M059J (cell line): ENCODE measurements at places on chromosomes 4 and X. TPM values are rescaled to one million over a fixed set of nuclear protein-coding genes. Genes with fewer than 3 reads are reported as not detected.
A peak's percentile ranks its signal among the peaks of the same experiment; 100 is the strongest.

The KDM5C gene
- total RNA-seq: 75.3 and 94.5 TPM in 2 replicates

DNA sequence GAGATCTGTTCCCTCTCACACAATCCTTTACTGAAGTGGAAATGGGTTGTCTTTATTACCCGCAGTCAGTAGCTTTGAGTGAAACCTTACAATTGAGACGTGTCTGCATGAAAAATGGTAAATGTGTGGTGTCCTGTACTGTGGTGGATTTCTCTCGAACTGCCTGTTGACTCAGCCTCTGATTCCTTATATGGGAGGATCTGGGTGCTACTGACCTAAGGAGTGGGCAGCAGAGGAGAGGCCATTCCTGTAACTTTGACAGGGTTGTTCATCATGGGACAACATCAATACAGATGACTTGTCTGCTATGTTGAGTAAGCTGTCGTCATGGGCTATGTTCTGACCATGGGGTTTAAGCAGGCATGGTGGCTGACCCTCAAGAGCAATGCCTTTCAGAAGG, 159.6 kb upstream of the WDR1 start:
- peak; percentile 65 for DNase-seq

GRCh38 chr4:52037689-52038102, 403 bp downstream of the SGCB start:
- peak; percentile 24 for DNase-seq

- no peak for DNase-seq
Observed at GRCh38 chrX:152202886-152203285, 64.5 kb upstream of the MAGEA10 start.

GRCh38 chr4:114021451-114021850, 42.0 kb upstream of the ARSJ start:
- no peak for DNase-seq

The MXRA5 gene
- 2.8 and 5.5 TPM in 2 replicates for total RNA-seq

The TMEM47 gene
- 34.7 and 52.1 TPM in 2 replicates for total RNA-seq

The HDX gene
- 4.3 and 6.3 TPM in 2 replicates for total RNA-seq

The ASMTL gene
- total RNA-seq: 6.3 and 7.2 TPM in 2 replicates

DNA sequence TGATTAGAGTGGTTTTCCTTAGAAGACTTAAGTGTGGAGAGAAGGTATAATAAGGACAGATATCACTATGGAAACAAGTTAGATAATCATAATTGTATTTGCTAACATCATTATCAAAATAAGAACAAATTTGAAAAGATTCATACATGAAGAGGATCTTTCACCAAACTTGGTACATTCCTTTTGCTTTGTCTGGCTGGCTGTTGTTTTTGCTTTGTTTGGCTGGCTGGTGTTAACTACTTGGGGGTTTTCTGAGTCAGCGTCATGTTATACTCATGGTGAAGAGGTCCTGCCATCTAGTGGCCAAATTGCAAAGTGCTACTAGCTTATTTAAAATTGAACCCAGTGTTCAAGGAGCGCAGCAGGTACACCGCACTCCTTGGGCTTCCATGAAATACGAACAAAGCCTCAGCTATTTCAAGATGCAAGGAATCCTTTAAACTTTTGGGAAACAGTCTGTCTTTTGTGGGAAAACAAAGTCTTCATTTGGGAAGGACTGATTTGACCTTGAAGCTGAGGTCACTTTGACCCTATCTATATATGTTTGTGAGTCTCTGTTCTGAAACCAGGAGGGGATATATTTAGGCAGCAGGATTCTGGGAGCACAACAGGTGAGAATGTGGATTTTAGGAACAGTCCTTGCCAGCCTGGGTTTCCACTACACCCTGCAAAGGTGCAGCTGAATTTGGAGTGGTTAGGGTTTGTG, 129.7 kb downstream of the PLS3 start:
- DNase-seq: peak; percentile 86

DNA sequence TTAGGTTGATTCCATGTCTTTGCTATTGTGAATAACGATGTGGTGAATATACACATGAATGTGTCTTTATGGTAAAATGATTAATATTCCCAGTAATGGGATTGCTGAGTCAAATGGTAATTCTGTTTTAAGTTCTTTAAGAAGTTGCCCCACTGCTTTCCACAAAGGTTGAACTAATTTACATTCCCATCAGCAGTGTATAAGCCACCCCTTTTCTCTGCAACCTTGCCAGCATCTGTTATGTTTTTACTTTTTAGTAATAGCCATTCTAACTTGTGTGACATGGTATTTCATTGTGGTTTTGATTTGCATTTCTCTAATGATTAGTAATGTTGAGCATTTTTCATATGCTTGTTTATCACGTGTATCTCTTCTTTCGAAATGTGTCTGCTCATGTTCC, 503.3 kb downstream of the PCDH18 start:
- DNase-seq: peak; percentile 1

The MUC7 gene
- 0.25 TPM in 1 of 2 replicates, not detected in the other for total RNA-seq

DNA sequence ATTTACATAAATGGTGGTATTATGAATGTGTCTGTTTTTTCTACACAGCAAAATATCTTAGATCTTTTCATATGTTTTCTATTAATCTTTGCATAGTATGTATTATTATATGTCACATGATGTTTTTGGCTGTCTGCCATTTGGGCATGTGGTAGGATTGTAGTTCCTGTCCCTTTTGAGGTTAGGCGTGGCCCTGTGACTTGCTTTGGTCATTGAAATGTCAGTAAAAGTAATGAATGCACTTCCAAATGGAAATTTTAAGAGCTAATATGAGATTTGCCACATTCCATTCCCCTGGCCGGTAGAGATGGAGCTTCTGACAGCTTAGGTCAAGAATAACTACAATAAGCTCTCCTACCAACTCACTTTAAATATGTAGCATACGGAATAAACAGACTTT, 45.1 kb downstream of the JADE3 start:
- no peak for DNase-seq

DNA sequence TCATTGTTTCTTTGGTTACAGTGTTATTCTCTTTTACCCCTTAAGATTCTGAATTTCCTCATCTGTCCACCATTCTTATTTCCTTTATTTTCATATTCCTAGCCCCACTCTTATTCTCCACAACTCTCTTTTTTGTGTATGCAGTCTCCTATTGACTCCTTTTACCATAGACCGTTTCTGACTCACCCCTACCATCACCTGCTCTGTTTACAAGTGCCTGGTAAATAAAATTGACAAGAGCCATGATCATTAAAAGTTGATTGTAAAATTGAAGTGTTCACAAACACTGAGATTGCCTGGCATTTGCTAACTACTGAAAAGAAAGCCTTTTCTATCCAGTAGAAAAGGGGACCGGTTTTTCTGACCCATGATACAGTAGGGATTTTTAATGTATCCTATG, 54.4 kb downstream of the MRPL1 start:
- DNase-seq: no peak

- no peak for DNase-seq
Observed at GRCh38 chr4:7187168-7187535, 5.2 kb upstream of the SORCS2 start.

The ANXA10 gene
- 0.17 and 0.66 TPM in 2 replicates for total RNA-seq

The ENPP6 gene
- total RNA-seq: not detected in 2 replicates

GRCh38 chrX:49291615-49292337, 11.7 kb upstream of the GAGE10 start:
- DNase-seq: peak; percentile 53

The MAP9 gene
- total RNA-seq: 6.7 and 10.7 TPM in 2 replicates

DNA sequence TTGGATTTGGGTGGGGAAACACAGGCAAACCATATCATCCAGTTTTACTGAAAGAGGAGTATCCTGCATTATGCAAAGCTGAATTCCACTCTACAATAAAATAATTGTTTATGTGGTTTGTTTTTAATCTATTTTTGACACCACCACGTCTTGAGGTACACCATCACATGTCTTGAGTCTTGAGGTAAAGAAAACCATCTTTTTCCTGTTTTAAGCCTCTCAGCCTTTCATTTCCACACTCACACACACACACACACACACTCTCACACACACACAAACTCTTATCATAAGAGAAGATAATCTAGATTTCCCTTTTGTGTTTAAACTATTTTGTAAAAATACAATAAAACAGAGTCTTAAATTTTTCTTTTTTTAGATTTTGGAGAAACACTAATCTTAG, 32.0 kb downstream of the SPIN3 start:
- no peak for DNase-seq

DNA sequence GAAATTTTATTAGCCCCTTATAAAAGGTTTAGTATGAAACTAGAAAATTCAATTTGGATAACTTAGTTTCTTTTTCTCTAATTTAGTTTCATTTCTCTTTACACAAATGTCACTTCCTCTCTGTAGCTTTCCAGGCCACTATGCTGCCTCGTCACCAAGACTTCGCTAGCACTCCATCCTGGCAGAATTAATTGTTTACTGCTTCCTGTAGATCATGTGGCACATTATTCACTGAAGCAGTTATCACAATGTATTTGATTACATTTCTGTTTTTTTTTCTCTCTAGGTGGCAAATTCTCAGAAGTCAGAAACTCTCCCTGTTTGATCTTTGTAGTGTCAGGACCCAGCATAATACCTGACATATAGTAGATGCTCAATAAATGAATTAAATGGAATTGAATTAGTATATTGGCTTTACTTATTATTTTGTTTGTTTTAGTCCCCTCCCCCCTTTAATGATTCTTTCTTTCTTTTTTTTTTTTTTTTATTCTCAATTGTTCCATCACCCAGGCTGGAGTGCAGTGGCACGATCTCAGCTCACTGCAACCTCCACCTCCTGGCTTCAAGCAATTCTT, 9.3 kb upstream of the SAT1 start:
- DNase-seq: peak; percentile 79

- no peak for DNase-seq
Observed at GRCh38 chr4:158046345-158046744, 126.5 kb downstream of the GASK1B start.

The FRMPD3 gene
- 0.05 TPM in 1 of 2 replicates, not detected in the other for total RNA-seq

The SPANXD gene
- 175 and 210 TPM in 2 replicates for total RNA-seq

GRCh38 chr4:159069922-159070321, 33.0 kb upstream of the RAPGEF2 start:
- DNase-seq: peak; percentile 68

- DNase-seq: no peak
Observed at GRCh38 chrX:48998391-48998790, 3.7 kb downstream of the GRIPAP1 start.

GRCh38 chr4:163833669-163834068, 339.2 kb downstream of the TMA16 start:
- DNase-seq: no peak

DNA sequence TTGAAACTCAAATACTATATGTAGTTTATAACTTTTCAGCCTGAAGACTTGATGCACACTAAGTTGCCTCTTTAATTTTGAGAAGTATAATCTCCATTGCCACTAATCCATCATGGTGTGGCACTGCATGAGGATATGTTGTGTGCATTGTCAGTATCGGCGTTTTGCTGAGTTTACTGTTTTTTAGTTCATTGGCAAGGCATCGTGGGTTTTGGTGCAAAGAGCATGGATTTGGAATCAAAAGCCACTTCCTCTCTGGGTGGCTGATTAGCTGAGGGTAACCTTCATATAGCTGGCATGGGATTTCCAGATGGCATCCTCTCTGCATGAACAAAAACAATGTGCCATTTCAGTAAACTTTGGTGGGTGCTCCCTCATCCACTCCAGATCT, 38.7 kb downstream of the FHL1 start:
- no peak for DNase-seq

The FAM9B gene
- not detected in 2 replicates for total RNA-seq

The ARR3 gene
- not detected in 2 replicates for total RNA-seq

The VSIG1 gene
- 0.15 TPM in 1 of 2 replicates, not detected in the other for total RNA-seq

The RS1 gene
- total RNA-seq: not detected in 2 replicates

The TCEANC gene
- total RNA-seq: 1.4 and 5.1 TPM in 2 replicates

DNA sequence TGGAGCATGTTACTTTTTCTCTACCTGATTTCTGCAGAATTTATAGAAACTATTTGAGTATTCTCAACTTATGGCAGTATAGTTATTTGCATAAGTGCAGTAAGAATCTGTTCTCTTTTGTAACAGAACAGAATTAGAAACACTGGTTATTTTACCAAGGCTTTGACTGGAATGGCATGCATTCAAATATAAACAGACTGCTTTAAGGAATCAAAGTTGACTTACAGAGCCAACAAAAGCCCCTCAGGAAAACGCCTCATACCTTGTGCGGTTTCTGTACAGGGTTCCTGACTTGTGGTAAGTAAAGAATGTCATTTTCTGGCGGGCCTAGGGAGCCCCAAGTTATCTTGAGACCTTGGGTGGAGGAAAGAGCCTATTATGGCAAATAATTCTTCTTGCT, 97.1 kb downstream of the GPR143 start:
- peak; percentile 86 for DNase-seq

DNA sequence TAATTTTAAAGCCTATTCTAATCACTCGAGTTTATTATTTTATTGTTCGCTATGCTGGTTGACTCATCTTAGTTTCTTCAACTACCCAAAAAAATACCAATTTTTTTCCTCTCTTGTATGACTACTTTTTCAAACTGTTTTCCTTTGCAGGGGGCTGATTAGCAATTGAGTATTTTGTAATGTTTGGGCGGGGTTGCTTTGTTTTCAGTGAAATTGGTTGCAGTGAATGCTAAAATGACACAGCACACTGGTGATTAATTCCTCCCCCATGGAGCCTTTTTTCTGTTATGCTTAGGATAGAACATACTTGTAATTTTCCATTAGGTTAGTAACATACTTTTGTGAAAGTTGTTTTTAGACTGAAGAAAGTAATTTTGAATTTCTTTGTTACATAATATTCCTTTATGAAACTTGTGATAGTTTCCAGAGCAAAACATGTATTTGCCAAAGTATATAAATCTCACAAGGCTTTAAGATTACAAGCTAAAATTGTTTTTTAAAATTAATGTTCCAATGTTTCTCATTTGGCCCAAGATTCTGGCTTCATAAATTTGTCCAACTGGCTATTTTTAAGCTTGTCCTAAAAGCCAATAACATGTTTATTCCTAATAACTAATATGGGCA, 120.4 kb downstream of the CHIC1 start:
- peak; percentile 51 for DNase-seq

The FGFR3 gene
- 1.4 and 1.9 TPM in 2 replicates for total RNA-seq

The TMSB15B gene
- total RNA-seq: 27.8 and 34.3 TPM in 2 replicates

DNA sequence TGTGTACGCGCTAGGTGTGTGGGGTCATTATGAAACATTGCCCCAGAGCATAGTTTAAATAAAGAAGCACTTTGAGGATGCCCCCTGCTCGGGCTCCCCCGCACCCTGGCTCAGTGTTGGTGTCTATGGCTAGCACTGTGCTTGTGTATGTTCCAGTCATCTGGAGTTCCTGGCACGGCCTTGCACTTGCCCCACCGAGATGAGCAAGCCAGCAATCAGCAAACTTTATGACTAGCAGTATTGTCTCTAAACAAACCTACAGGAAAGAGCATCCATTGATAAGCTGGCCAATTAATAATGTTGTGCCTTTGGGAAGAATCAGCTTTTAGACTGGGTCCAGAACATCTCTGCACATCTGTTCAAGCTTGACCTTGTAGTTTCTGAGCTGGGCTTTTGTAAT, 707 bp upstream of the SHROOM4 start:
- DNase-seq: no peak

DNA sequence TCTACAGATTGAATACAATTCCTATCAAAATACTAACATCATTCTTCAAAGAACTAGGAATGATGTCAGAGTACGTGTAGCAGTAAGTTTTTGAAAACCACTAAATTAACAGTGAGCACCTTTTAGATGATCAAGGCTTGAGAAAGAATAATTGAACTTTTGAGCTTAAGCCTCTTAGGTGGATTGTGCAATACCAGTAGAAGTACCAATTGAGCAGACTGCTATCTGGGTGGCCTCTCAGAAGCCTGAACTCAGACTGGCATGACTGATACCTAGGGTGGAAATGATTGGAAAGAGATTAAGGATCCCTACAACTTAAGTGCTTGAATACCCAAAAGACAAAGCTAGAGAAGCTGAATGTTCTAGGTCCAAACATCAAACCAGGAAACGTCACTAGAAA, 200.3 kb upstream of the GALNTL6 start:
- no peak for DNase-seq
